ENCODE measurements at places on chromosomes 3 and 15.
A peak's percentile ranks its signal among the peaks of the same experiment; 100 is the strongest.

DNA sequence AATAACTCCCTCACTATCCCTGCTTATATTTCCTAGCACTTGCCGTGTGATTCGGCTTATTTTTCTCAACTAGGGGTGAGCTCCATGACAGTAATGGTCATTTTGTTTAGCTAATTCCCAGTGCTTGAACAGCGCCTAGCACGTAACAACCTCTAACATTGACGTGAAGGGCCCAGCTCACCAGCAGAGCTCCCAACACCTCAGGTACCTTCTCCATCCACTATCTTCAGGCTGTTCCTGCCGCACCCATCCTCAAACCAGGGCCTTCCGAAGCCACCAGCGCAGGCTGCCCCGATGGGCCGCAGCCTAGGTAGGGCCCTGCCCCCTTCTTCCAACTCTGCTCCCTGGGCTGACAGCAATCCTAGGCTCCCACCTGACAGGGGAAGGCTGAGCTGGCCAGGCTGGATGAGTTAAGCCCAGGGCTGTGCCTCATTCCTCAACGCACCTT is 751 bp upstream of the RPS17 start:
- no peak for DNase-seq

- no peak for DNase-seq
Measured at GRCh38 chr3:74537857-74538256, 76.6 kb downstream of the CNTN3 start.

DNA sequence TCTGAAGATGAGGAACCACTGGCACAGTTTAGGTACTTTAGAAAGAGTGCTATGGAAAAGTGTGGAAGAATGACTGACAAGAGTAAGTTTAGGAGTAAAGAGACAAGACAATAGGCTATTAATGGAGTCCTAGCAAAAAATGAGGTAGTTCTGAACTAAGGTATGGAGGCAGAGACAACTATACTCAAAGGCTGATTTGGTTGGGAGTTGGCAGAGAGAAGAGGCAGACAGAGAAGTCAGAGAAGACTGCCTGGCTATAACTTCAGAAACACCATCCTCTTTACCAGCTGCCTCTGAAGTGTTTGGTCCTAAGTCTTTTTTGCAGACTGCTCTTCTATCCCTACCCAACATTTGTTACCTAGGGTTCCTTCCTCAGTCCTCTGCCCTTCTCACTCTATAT is 19.2 kb downstream of the DYNC1LI1 start:
- no peak for DNase-seq

GRCh38 chr3:73056014-73056844 is 5.2 kb upstream of the EBLN2 start:
- peak; percentile 59 for DNase-seq

DNA sequence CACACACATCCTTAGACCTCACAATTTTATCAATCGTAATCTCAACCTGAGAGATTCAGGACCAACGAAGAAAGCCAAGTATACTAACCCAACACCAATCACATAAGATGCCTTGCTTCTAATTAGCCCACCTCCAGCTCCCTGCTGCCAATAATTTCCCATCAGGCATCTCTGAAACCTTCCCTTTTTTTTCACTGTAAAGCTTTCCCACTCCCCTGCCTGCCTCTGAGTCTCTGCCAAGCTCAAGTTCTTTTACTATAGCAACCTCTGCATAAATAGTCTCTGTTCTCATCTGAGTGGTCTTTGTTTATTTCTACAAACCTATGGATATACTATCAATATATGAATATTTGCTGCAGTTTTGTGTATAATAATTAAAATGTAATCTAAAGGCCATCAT is 86.5 kb downstream of the PIK3CB start:
- peak; percentile 11 for DNase-seq

- no peak for DNase-seq
Measured at GRCh38 chr15:50149090-50149489, 30.1 kb upstream of the ATP8B4 start.

GRCh38 chr15:64166102-64166890 is 3.5 kb upstream of the PPIB start:
- no peak for DNase-seq

- DNase-seq = no peak
Measured at GRCh38 chr3:52461874-52462273, 6.5 kb downstream of the NISCH start.

GRCh38 chr3:45611209-45611608 is 16.7 kb downstream of the LIMD1 start:
- no peak for DNase-seq

- DNase-seq = no peak
Measured at GRCh38 chr3:46713050-46713897, 4.4 kb downstream of the PRSS50 start.

DNA sequence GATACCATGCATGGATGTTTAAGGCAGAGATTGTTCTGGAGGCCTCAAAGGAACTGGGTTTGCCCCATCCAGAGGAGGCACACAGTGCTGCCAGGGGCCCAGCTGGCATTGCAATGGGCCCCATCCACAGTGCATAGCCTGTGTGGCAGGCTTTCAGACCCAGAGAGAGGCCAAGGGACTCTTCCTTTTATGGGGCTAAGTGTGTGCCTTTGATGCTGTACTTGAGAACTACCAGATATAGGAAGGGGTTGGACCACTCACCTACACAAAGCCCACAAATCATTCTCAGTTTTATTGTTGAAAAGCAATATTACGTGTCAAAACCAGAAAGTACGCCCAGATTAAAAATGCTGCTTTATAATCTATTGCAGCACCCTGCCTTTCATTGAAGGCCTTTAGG is 134.9 kb downstream of the EPHB1 start:
- DNase-seq = no peak

- peak; percentile 65 for DNase-seq
Measured at GRCh38 chr3:112304611-112305010, 10.6 kb upstream of the SLC9C1 start.

DNA sequence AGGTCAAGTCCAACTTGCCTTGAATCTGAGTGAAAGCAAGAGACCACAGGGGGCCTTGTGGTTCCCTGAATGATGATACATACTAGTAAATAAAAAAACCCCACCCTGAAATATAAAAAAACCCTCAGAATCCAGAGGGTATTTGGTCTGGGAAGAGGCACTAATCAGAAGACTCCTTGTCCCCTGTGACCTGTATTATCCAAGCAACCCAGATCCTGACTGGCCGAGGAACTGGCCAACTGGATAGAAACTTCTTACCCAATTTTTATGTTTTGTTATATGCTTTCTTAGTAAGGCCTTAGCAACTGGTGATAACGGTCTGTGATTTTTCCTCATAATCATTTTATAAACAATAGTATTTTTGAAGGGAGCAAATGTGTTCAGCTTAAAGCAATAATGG is 17.5 kb downstream of the ABI3BP start:
- DNase-seq = no peak

GRCh38 chr15:79010278-79010677 is 65.4 kb upstream of the CTSH start:
- DNase-seq = no peak

DNA sequence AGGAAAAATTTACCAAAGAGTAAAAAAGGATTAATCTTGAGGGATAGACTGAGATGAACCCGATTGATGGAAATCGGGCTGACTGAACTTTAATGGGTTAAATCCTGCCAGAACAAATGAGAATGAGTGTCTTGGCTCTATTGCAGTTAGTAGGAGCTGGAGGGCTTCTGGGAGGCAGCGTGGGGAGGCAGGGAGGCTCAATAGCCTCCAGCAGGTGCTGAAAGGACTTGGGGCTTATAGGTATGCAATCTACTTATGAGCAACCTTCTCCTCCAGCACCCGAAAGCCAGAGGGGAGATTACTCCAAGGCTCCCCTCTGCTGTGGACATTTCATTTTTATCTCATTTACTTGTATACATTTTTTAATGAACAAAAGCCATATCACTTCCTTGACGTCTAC is 1.0 kb upstream of the CRYBG3 start:
- no peak for DNase-seq
